ENCODE measurements at places on chromosomes 5 and 9. TPM values are rescaled to one million over a fixed set of nuclear protein-coding genes. Genes with fewer than 3 reads are reported as not detected.

LCN10 gene
- total RNA-seq = not detected

SLF1 gene
- total RNA-seq = 16.0 TPM

C9orf153 gene
- total RNA-seq = not detected

HAVCR2 gene
- total RNA-seq = not detected

IL13 gene
- not detected for total RNA-seq

SEMA5A gene
- total RNA-seq = 74.7 TPM

POU5F2 gene
- total RNA-seq = 1.3 TPM

IFNA17 gene
- total RNA-seq = not detected

CDC25C gene
- 6.9 TPM for total RNA-seq

SUSD3 gene
- total RNA-seq = 3.2 TPM

CATSPER3 gene
- not detected for total RNA-seq

IFNK gene
- total RNA-seq = not detected

MEGF9 gene
- total RNA-seq = 5.5 TPM

LHX3 gene
- not detected for total RNA-seq

DAPK1 gene
- total RNA-seq = 3.9 TPM

SMIM33 gene
- total RNA-seq = not detected

TERT gene
- not detected for total RNA-seq

FGFR4 gene
- total RNA-seq = 0.64 TPM

WNT8A gene
- total RNA-seq = not detected

RGS7BP gene
- total RNA-seq = not detected

MVB12B gene
- total RNA-seq = 3.5 TPM

FOXD4L6 gene
- total RNA-seq = under 0.01 TPM

RASEF gene
- total RNA-seq = 0.97 TPM

TOPORS gene
- 25.1 TPM for total RNA-seq

NSMF gene
- 22.0 TPM for total RNA-seq

APBA1 gene
- 11.2 TPM for total RNA-seq

ACTBL2 gene
- total RNA-seq = 0.97 TPM

GRM6 gene
- total RNA-seq = not detected

CTSL gene
- total RNA-seq = 163 TPM

BTNL8 gene
- not detected for total RNA-seq

GABBR2 gene
- under 0.01 TPM for total RNA-seq

PCDHB16 gene
- total RNA-seq = under 0.01 TPM

ANXA1 gene
- total RNA-seq = 526 TPM

NKD2 gene
- total RNA-seq = 2.2 TPM

SLC2A8 gene
- total RNA-seq = 8.2 TPM

PCA3 gene
- total RNA-seq = not detected

AMACR gene
- total RNA-seq = 9.7 TPM

RC3H2 gene
- 52.8 TPM for total RNA-seq

CCDC183 gene
- total RNA-seq = 0.32 TPM

ZNF300 gene
- 6.9 TPM for total RNA-seq

CYLC2 gene
- not detected for total RNA-seq

SSNA1 gene
- 81.5 TPM for total RNA-seq

ZNF883 gene
- total RNA-seq = 2.2 TPM

All from fibroblast of villous mesenchyme (primary cell).